Vein endothelial cell (primary cell): ENCODE measurements at places on chromosomes 1 and 21. TPM values are rescaled to one million over a fixed set of nuclear protein-coding genes. Genes with fewer than 3 reads are reported as not detected.

The TNFRSF25 gene
- 17.0 and 18.9 TPM in 2 replicates for total RNA-seq

The PIK3R3 gene
- 11.8 and 14.9 TPM in 2 replicates for total RNA-seq

The FLAD1 gene
- 32.7 and 35.1 TPM in 2 replicates for total RNA-seq

The ARHGAP30 gene
- total RNA-seq = not detected in 2 replicates

The FMO5 gene
- 0.98 and 1.4 TPM in 2 replicates for total RNA-seq

The LAX1 gene
- total RNA-seq = under 0.01 and 0.10 TPM in 2 replicates

The CLDN17 gene
- not detected in 2 replicates for total RNA-seq

The LACTBL1 gene
- not detected in 2 replicates for total RNA-seq

The RAB7B gene
- total RNA-seq = 0.10 TPM in 1 of 2 replicates, not detected in the other

The FCGR3A gene
- under 0.01 TPM in 1 of 2 replicates, not detected in the other for total RNA-seq

The WDR64 gene
- not detected in 2 replicates for total RNA-seq

The RPTN gene
- total RNA-seq = not detected in 2 replicates

The EPHB2 gene
- total RNA-seq = 62.0 and 77.4 TPM in 2 replicates

The VAMP3 gene
- 137 and 163 TPM in 2 replicates for total RNA-seq

The GPR157 gene
- total RNA-seq = 3.9 and 4.9 TPM in 2 replicates

The SETD4 gene
- total RNA-seq = 10.1 and 18.2 TPM in 2 replicates

The CD244 gene
- not detected in 2 replicates for total RNA-seq

The PLA2G2D gene
- total RNA-seq = not detected in 2 replicates

The CEPT1 gene
- total RNA-seq = 27.1 and 33.9 TPM in 2 replicates

The TMPRSS3 gene
- not detected in 2 replicates for total RNA-seq

The G0S2 gene
- 0.57 and 4.6 TPM in 2 replicates for total RNA-seq

The FGGY gene
- total RNA-seq = 9.6 and 11.1 TPM in 2 replicates

The YBEY gene
- 7.5 and 7.6 TPM in 2 replicates for total RNA-seq

The GJA5 gene
- total RNA-seq = 2.0 and 8.8 TPM in 2 replicates

The HPCAL4 gene
- total RNA-seq = not detected in 2 replicates

The PNRC2 gene
- 88.2 and 131 TPM in 2 replicates for total RNA-seq

The PTGFR gene
- under 0.01 and 0.48 TPM in 2 replicates for total RNA-seq

The ERG gene
- 153 and 170 TPM in 2 replicates for total RNA-seq

The RPL5 gene
- total RNA-seq = 1,117 and 1,288 TPM in 2 replicates

The CASQ2 gene
- not detected in 2 replicates for total RNA-seq

The TFAP2E gene
- 0.19 TPM in 1 of 2 replicates, not detected in the other for total RNA-seq

The TMPRSS15 gene
- total RNA-seq = not detected in 2 replicates

The VCAM1 gene
- 10.1 and 15.0 TPM in 2 replicates for total RNA-seq

The SLC25A34 gene
- 0.33 and 1.1 TPM in 2 replicates for total RNA-seq

The MPZ gene
- total RNA-seq = 0.33 and 0.86 TPM in 2 replicates

The LRRC3 gene
- 2.3 and 3.2 TPM in 2 replicates for total RNA-seq

The LINGO4 gene
- total RNA-seq = not detected in 2 replicates

The GPR161 gene
- total RNA-seq = 20.6 and 26.3 TPM in 2 replicates

The TRIM67 gene
- not detected in 2 replicates for total RNA-seq

The SYTL1 gene
- total RNA-seq = under 0.01 and 0.10 TPM in 2 replicates

The HLX gene
- 8.5 and 15.0 TPM in 2 replicates for total RNA-seq

The SLC45A3 gene
- 10.9 and 14.4 TPM in 2 replicates for total RNA-seq

The LIN9 gene
- total RNA-seq = 3.9 and 9.1 TPM in 2 replicates

The CLK2 gene
- total RNA-seq = 27.3 and 27.4 TPM in 2 replicates

The PSRC1 gene
- 4.9 and 8.6 TPM in 2 replicates for total RNA-seq

The PTBP2 gene
- 16.7 and 20.0 TPM in 2 replicates for total RNA-seq

The SPRTN gene
- 19.6 and 21.3 TPM in 2 replicates for total RNA-seq

The ODR4 gene
- total RNA-seq = 18.4 and 20.3 TPM in 2 replicates

The DYNLT5 gene
- total RNA-seq = 3.4 and 3.9 TPM in 2 replicates

The ERI3 gene
- 39.4 and 54.2 TPM in 2 replicates for total RNA-seq

The RBM11 gene
- total RNA-seq = not detected in 2 replicates

The PROK1 gene
- not detected in 2 replicates for total RNA-seq

The FCER1G gene
- total RNA-seq = not detected in 2 replicates

The SYF2 gene
- 34.3 and 38.1 TPM in 2 replicates for total RNA-seq

The PPIAL4G gene
- not detected in 2 replicates for total RNA-seq

The KDF1 gene
- not detected in 2 replicates for total RNA-seq
